ENCODE measurements at places on chromosomes 1 and 21. TPM values are rescaled to one million over a fixed set of nuclear protein-coding genes. Genes with fewer than 3 reads are reported as not detected.

- DNase-seq, result no peak
These were observed 21.3 kb downstream of the HTR6 start for GRCh38 chr1:19685994-19686393.

GRCh38 chr1:67514300-67514699 is 84.1 kb upstream of the SERBP1 start:
- DNase-seq, result no peak

LYST gene
- 10.9 TPM for total RNA-seq

DNA sequence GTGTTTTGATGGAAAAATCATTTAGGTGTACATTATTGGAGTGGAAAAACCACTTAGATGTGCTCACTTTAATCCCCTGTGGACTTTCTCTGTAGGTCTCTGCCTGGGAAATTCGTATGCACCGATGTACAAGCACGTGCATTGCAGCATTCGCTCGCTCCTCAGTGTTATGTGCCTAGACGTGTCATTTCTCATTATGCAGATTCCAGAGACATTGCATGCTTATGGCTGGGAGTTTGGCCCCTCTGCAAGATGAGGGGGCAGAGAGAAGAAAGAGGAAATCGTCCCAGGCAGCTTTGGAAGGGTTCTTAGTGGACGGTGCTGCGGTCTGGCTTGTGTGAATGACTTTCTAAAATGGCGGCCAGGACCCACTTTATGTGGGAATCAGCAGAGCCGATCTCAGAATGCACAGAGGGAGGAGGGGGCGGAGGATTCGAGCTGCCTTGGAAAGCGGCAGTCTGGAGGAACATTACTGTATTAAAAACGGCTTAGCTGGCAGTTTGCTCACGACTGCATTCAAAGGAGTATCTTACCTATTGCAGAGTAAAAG is 2.3 kb downstream of the SPEN start:
- peak; percentile 80 for DNase-seq

OR14C36 gene
- not detected for total RNA-seq

DNA sequence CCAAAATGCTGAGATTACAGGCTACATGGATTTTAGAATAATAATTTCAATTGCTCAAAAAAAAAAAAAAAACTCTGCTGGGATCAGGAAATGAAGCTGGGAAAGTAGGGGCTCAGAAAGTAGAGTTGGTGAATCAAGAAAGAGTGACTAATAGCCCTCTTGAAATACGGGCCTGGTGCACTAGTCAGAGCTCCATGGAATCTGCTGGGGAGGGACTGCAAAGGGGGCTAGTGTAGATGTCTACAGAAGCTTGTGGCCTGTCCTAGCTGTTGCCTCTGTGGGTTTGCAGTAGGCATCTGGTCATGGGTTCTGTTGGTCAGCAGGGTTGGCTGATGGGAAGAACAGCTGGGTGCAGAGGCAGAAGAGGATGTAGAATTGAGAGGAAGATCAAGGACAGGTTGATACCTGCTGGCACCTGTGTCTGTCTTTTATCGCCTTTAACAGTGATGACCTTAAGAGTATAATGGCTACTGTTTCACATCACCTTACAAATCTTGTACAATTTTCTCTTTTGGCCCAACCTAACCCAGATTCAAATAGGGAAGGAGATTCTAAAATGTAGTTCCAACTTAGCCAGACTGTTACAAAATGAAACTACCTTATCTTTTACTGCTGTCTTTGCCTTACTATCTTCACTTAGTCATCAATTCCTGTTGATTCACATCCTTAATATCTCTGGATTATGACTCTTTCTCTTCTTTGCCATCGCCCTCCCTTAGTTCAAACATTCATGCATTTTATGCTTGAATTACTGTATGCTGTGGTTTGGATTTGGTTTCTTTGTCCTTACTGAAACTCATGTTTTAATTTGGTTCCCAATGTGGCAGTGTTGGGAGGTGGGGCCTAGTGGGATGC is 126.2 kb downstream of the GIPC2 start:
- DNase-seq, result peak; percentile 76

DHDDS gene
- total RNA-seq, result 55.4 TPM

PPM1J gene
- total RNA-seq, result 0.06 TPM

DNA sequence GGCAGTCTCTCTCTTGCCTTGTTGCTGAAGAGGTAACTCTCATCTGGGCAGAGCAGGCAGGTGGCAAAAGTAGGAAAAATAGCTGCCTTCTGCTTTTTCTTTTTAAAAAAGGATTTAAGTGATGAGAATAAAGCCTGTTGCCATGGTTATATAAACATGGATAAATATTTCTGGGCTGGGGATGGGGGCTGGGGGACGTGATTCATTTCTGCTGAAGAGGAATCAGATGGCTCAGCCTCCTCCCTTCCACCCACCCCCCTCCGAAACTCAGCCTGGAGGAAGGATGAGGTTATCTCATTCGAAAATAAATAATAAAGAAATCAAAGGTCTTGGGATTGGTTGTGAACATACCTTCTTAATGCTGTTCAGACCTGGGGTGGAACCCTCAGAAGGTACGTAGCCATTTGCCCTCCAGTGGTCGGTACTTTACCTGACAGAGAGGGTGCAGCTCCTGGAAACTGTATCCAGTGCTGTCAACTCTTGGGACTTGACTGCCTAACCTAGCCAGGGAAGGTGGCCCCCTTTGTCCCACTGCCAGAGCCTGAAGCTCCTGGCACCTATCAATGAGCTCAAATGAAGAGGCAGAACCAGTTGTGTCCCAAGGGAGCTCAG is 3.8 kb upstream of the INKA2 start:
- no peak for DNase-seq

CELA2B gene
- total RNA-seq, result not detected

LBR gene
- total RNA-seq, result 72.3 TPM

GRCh38 chr1:121516234-121516967 is 331.6 kb downstream of the SRGAP2C start:
- peak; percentile 15 for DNase-seq

DNA sequence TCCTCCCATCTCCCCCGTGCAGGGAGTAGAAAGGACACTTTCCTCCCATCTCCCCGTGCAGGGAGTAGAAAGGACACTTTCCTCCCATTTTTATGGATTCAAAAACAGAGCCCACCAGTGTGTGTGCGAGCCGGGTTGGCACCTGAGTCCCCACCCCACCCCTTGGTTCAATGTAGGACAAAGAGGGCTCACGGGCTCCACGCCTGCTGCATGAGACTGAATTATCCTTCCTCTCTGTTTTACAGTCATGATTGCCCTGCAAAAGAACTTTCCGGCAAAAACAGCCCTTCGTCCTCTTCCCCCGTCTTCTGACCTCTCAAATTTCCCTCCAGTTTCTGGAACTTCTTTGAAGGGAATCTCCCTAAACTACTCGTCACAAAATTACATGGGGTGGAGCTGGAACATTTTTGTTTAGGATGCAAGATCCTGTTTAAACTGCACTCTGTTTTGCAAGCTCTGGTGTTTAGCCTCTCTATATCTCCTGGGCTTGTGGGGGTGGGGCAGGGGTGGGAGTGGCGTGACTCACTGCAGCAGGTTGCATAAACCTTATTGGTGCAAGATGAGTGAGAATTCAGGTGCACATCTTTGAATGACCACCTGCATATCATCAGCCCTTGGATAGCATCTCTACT is 99.8 kb downstream of the PSMG1 start:
- no peak for DNase-seq

KRTAP11-1 gene
- total RNA-seq, result not detected

GRCh38 chr1:213083112-213083445 is 32.0 kb downstream of the RPS6KC1 start:
- DNase-seq, result peak; percentile 9

GRCh38 chr1:56877973-56878372 is 23.4 kb downstream of the C8A start:
- no peak for DNase-seq

- no peak for DNase-seq
These were observed 34.1 kb upstream of the USH2A start for GRCh38 chr1:216457356-216457755.

GRCh38 chr1:162177126-162177525 is 107.6 kb downstream of the NOS1AP start:
- DNase-seq, result peak; percentile 16

DNA sequence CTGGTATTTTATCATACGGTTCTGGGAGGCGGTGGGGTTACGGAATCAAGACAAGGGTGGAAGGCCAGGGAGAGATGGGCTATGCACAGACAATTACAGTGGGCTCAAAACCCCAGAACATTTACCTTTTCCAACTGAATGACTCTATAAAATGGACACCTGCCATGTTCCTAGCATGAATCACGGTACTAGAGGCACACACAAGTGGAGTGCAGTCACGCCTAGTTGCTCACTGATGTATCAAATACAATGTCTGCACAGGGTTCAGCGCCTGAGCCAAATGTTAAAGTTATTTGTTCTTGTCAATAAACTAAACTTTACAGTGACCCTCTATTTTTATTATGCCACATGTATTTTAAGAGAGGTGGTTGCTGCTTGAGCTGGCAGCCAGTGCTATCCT is 121.4 kb downstream of the ATG4C start:
- peak; percentile 14 for DNase-seq

DNA sequence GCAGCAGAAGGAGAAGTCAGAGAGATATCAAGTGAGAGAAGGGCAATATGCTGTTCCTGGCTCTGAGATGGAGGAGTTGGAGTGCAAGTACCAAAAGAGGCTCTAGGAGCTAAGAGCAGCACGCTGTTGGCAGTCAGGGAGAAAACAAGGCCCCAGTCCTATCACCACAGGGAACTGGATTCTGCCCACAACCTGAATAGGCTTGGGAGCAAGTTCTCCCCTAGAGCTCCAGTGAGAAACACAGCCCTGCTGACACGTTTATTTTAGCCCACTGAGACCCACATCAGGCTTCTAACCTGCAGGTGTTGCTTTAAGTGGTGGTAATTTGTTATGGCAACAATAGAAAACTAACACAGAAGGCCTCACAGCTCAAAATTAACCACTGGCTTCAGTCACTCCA is 31.8 kb upstream of the ZNF644 start:
- DNase-seq, result no peak

- DNase-seq, result no peak
These were observed 50.5 kb downstream of the RASSF5 start for GRCh38 chr1:206557636-206558473.

GRCh38 chr1:21509351-21510112 is at the start of gene ALPL:
TSS of gene ALPL (plus strand) at chr1:21509423. CDS start at chr1:21554082, 44,659 bp downstream.
- no peak for DNase-seq
